ENCODE measurements at places on chromosomes 13 and 19.

- no peak for DNase-seq
These were observed 4.1 kb downstream of the ATP8A2 start for GRCh38 chr13:25375727-25376358.

DNA sequence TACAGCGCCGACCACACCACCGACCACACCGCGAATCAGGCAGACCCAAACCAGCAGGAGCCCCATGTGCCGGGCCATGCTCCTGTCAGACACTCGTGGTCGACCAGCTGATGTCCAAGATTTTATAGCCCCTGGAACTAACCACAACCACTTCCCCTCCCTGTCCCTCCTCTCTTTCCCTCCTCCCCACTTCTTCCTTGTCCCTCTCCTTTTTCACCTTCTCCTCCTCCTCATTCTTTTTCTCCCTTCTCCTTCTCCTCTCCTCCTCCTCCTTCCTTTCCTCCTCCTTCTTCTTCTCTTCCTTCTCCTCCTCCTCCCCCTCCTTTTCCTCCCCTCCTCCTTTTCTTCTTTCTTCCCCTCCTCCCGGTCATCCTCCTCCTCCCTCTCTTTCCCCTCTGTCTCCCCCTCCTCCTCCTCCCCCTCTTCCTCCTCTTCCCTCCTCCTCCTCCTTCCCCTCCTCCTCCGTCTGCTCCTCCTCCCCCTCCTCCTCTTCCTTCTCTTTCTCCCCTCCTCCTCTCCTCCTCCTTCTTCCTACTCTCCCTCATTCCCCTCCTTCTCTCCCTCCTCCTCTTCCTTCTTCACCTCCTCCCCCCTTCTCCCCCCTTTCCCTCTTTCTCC, 670 bp downstream of the BSPH1 start:
- DNase-seq: no peak

DNA sequence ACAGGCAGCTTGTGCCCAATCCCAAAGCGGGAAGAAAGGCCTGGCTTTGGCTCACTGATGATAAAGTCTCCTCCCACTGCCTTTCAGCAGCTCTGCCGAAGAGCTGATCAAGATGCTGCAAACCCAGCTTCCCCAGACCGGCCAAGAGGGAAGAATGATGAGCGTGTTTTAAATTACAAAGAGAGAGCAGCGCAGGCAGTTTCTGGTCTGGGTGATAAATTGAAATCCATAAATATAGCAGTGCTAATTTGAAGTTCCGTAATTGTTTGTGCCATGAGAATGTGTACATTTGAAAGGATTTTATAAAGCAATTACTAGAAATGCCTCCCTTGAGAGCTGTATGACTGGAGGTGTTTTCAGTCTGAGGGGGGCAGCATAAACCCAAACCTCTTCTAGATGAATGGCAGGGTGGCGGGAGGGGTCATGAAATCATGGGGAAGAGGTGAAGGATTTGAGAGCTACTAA, 171.8 kb downstream of the STK24 start:
- no peak for DNase-seq

GRCh38 chr19:44452367-44452766, 4.1 kb upstream of the ZNF229 start:
- DNase-seq: no peak

- no peak for DNase-seq
These were observed 654 bp downstream of the ZNF579 start for GRCh38 chr19:55579766-55580621.

- no peak for DNase-seq
These were observed 703 bp upstream of the TPM4 start for GRCh38 chr19:16075430-16076153.

DNA sequence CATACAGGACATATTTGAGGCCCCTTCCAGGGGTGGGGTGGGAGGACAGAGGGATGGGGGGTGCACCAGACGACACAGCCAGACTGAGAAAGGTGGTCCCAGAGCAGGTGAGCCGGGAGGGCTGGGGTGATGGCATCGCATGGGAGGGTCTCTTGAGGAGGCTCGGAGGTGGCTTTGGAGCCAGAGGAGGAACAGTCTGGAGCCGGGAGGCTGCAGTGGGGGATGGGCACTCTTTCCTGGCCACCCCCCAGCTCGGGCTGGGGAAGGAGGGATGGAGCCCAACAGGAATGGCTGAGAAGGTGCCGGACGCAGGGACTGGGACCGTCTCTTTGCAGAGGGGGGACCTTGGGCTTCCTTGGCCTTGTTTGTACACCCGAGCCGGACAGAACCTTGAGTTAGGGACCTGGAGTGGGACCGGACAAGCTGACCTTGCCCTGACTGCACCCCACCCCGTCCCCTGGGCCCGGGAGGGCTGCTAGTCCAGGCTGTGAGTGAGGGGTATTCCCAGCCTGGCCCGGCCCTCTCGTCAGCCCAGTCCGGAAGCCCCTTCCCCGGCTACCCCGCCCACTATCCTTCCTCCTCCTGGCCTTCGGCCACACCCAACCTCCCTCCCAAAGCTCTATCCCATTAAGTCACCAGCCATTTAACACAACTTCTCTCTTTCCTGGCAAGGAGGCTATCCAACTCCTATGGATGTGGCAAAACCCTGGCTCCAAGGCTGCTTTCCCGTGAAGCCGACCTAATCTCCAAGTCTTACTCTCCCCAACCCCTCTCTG, 816 bp upstream of the TBXA2R start:
- DNase-seq: no peak

GRCh38 chr13:20177049-20177831, 15.5 kb downstream of the GJB2 start:
- DNase-seq: no peak

- DNase-seq: no peak
These were observed 323.6 kb downstream of the KLF12 start for GRCh38 chr13:73810647-73811046.

GRCh38 chr19:5503598-5503997, 48.4 kb downstream of the ZNRF4 start:
- no peak for DNase-seq

GRCh38 chr19:40831502-40832430, 18.5 kb downstream of the CYP2A6 start:
- DNase-seq: no peak

DNA sequence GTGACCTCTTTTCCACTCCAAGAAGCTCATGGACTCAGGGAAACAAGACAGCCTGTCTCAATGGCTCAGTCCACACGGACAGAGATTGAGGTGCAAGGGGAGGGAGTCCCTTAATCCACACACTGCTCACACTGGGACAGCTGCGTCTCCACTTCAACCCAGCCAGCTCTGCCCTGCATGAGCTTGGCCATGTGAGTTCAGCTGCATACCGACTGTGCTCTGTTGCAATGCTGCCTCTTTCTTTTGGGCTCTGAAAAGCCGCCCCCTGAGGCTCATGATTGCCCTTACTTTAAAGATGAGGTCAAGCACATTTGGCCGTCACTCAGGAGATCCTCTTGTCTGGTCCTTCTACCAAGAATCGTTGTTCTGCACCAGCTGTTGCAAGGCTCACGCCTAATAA, 64.8 kb upstream of the KCTD15 start:
- DNase-seq: no peak

DNA sequence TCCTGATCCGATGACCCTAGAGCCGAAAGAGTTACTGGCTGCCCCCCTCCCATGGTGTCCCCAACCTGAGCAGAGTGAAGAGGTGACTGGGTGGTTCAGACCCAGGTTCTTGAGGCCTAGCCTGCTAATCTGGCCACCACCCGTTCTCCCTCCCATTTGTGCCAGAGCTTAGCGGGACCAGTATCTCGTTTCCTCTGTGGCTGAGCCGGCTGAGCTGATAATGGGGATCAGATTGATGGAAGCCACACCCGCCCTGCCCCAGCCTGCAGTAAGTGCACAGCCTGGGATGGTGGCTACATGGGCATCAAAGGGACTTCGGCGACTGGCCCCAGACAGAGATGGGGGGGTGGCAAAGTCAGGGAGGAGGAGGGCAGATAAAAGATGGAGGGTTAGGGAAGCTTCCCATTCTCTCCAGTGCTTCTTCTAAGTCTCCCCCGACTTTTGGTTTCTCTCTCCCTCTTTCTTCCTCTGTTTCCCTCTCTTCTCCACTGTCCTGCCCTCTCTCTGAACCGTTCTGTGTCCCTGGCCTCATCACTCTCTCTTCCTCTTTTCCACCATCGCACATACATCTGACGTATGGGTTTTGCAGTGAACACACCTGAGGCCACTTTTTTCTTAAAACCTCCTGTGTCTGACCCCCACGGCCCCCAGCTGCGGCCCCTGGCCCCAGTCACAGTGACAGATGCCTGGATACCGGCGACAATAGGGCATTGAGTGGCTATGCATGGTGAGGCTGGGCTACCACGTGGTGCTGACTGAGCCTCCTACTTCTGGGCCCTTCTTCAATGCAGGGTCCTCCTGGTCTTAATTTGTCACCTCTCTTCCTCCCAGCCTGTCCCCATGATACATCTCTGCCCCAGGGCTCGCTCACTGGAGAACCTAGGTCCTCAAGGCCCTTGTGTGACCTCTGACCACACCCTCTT, 2.4 kb downstream of the ELAVL3 start:
- DNase-seq: no peak

DNA sequence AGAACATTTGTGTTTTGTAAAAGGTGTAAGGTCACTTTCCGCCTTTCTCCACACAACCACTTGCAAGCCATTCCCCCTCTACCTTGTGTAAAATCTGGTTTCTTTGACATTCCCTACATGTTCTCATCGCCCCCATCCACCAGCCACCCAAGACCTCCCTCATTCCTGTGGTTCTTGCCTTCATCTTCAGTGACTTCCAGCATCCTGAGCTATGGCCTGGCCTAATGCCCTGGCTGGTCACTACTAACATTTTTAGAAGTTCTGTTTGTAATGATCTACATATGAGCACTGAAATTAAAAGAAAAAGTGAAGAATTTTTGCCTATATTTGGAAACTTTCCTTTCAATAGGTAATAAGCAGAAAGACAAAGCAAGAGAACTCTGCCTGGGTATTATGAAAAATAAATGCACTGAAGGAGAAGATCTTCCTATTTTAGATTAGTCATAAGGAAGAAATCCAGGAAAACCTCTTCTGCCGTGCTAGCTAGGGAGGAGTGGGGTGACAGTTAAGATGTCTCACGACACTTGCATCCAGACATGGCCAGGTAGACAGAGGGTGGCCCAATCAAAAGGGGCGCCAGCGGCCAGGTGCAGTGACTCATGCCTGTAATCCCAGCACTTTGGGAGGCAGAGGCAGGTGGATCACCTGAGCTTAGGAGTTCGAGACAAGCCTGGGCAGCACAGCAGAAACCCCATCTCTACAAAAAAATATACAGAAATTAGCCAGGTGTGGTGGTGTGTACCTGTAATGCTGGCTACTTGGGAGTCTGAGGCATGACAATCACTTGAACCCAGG, 28.1 kb upstream of the MPHOSPH8 start:
- DNase-seq: no peak

- no peak for DNase-seq
These were observed 3.1 kb downstream of the RANBP3 start for GRCh38 chr19:5974721-5975387.

DNA sequence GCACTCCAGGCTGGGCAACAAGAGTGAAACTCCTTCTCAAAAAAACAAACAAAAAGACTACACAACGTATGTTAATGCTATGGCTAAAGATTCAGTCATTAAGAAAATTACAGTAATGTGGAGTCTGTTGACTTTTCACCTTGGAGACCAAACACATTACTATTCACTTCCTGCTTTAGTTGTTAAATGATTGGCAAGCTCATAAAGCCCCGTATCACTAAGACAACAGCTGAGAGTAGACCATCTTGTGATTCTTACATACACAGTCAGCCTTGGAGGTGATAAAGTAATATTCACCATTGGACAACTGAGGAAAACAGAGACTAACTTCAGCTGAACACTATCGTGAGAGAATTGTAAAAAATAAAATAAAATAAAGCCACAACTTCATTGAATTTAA, 86.5 kb downstream of the KCTD12 start:
- no peak for DNase-seq

DNA sequence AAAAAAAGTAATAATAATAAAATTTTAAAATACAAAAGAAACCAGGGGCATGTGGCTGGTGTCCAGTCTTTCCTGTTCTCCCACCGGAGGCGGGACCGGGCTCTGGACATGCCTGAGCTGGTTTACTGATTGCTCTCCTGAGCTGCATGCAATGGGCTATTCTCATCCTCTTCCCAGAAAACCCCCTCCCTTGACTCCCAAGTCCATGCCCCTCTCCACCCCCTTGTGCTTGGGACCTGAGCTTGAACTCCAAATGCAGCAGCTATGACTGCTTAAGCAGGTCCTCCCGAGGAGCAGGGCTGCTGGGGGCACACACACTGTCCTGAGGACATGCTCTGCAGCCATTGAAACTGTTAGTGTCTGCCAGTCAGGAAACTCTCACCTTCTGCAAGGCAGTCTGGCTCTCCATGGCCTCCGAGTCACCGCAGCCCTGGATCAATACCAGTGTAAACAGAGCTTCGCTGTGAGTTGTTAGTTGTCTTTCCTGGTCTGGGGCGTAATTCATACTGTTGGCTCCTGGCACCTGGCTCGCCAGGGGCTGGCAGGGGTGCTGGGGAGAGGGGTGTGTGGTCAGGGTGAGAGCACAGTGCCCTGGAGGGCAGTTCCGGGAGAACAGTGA, 41.6 kb upstream of the CHST8 start:
- DNase-seq: no peak

DNA sequence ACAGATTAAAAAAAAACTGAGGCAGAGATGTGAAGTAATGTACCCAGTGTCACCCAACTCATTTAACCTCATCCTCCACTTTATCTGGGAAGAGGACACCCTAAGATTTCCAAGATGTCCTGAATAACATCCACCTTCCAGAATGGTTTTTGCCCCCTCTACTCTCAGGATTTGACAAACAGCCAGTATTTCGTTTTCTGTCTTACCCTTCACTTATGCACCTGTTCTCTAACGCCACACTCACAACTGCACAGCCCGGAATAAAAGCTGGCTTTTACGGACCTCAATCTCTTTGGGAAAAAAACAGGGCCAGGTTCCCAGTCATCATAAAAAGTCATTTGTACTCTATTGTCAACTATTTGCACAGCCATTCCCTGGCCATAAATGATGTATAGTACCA, 21.2 kb upstream of the CEACAM6 start:
- no peak for DNase-seq

- DNase-seq: no peak
These were observed 59.6 kb downstream of the DCT start for GRCh38 chr13:94419925-94420305.

- DNase-seq: no peak
These were observed 65.2 kb downstream of the MICU2 start for GRCh38 chr13:21538753-21539152.

DNA sequence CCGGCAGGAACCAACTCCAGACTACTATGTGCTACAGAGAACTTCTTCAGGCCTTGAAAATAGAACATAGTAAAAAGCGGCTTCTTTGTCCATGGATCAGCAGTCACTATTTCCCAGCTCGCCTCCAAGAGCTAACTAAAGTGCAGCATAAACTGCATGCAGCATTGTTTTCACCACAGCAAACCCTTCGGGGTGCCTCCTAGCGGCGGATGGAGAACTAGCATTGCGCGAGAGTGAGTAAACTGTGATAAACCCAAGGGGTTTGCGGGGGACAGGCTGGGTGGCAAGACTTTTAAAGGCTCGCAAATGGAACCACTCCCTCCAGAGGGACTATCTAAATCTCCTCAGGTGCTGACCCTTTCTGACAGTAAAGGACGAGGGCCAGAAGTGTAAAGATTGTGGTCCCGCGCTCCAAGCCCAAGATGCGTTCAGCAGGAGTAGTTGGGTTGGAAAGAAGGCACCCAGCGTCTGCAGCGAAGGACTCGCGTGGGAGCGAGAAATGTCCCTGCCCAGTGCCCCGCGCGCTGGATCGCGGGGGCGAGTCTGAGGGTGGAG, 21.5 kb upstream of the SGCG start:
- no peak for DNase-seq

- no peak for DNase-seq
These were observed 10.6 kb upstream of the ZNF460 start for GRCh38 chr19:57269515-57270250.

Measured in stimulated activated CD8-positive, alpha-beta memory T cell treated with anti-CD3 and anti-CD28 coated beads, Interleukin-7, amount 100 ng/mL, for 1 hour (primary cell).